B cell (primary cell): ENCODE measurements at places on chromosomes 3 and 15.

GRCh38 chr15:44243829-44244228 is 44.7 kb upstream of the GOLM2 start:
- no peak for DNase-seq

GRCh38 chr3:17179381-17180205 is 294.8 kb downstream of the PLCL2 start:
- peak; percentile 68 for DNase-seq

DNA sequence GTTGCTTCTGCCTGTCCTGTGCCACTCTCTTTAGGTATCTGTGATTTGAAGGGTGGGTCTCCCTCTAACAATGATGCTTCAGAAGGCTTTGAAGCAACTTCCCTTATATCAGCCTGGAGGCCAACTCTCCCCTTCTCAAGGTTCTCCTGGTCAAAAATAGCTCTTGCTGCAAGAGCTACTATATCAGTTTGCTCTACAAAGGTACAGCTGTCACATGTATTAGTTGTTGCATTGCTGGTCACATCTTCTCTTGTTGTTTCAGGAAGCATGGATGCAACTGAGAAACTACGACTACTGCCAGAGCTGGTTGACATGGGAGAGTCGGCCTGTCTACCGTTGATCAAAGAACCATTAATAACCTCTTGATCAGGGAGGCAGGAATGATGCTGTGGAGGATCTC is 38.3 kb downstream of the USF3 start:
- no peak for DNase-seq

DNA sequence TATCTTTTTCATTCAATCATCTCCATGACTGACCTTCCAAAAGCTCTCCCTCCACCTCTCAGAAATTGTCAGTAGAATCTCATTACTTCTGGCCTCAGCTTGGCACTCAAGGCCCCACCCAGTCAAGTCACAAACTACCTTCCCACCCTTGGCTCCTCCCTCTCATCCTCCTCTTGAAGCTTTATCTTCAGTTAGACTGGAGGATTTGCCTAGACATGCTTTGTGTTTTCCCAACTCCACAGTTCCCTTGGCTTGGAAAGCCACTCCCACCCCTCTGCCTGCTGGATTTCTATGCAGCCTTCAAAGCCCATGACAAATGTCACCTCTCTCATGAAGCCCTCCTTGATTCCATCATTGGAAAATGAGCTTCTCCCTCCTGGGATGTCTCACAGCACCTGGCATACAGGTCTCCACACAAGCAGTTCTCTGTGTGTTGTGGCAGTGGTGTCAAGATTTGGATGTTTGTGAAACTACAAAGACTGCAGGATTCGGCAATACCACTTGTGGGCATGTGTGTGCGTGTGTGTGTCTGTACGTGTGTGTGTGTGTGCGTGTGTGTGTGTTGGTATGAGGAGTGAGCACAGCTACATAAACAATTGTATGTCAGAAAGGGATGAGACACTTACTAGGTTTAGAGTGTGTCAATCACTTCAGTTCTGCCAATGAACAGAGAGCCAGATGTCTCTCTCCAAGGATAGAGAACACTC is 45.3 kb upstream of the VPS8 start:
- no peak for DNase-seq

GRCh38 chr3:58622892-58623291 is 43.7 kb downstream of the FAM3D start:
- no peak for DNase-seq

- DNase-seq, result no peak
Measured at GRCh38 chr3:95424279-95424678, 1361.4 kb downstream of the NSUN3 start.

DNA sequence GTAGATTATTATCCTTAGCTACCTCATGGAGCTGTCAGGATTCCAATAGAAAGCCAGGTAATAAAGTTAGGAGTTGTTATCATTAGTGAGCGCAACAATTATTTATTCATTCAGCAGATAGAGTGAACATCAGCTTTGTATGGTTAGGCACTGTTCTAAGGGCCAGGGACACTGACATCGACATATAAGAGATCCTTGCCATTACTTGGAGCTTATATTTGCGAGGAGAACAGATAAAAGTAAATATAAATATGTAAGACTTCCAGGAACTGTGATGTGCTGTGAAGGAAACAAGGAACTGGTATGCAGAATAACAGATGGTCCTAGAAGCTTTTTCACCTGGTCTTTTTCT is 473 bp downstream of the LSM3 start:
- DNase-seq, result no peak

DNA sequence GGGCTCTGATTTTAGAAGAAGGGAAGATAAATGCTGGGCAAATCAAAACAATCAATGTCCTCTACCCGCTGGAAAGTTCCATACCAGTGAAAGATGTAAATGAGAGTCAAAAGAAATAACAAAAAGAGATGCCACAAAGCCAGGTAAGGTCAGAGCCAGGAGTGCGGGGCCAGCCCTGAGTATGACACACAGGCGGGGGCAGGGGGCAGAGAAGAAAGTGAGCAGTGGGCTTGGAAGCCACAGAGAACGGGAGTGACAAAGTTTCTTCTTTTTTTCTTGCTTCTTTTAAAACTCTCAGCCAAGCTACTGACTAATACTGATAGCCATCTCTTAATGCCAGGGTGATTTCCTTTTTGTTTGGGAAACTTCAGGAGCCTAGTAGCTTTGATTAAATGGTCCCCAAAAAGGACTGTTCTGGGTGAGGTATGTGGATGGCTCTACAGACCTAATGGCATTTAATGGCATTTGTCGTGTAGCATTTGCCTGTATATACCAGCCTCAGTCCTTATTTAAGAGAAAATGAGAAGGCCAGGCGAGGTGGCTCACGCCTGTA is 23.1 kb upstream of the TSEN2 start:
- DNase-seq, result no peak

- DNase-seq, result no peak
Measured at GRCh38 chr15:65069779-65070546, 2.2 kb upstream of the RASL12 start.

GRCh38 chr3:113594066-113594465 is 61.7 kb downstream of the SIDT1 start:
- DNase-seq, result no peak

DNA sequence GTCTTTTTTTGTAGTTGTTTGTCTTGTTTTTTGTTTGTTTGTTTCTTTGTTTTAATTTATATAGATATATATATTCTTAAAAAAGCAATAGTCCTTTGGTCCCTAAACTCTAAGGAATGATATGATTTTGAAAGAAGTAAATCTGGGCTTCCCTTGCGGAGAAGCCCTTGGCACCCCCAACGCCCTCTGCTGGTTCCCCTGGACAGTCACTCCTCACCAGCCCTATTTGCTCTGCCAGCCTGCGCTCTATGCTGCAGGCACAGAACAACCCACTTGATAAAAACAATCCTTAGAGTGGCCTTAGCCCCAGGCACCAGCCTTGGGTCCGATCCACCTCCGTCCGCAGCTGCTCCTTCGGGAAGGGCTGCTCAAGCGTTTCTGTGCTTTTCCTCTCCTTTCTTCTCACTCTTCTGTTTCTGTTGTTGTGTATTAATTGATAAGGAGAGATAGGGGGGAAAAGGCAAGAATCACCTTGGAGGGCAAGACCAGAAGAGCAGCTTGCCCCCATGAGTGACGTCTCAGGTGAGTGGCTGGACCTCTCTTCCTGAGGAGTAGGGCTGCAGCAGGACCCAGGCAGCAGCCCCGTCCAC is 13.7 kb upstream of the PARP6 start:
- DNase-seq, result peak; percentile 61

DNA sequence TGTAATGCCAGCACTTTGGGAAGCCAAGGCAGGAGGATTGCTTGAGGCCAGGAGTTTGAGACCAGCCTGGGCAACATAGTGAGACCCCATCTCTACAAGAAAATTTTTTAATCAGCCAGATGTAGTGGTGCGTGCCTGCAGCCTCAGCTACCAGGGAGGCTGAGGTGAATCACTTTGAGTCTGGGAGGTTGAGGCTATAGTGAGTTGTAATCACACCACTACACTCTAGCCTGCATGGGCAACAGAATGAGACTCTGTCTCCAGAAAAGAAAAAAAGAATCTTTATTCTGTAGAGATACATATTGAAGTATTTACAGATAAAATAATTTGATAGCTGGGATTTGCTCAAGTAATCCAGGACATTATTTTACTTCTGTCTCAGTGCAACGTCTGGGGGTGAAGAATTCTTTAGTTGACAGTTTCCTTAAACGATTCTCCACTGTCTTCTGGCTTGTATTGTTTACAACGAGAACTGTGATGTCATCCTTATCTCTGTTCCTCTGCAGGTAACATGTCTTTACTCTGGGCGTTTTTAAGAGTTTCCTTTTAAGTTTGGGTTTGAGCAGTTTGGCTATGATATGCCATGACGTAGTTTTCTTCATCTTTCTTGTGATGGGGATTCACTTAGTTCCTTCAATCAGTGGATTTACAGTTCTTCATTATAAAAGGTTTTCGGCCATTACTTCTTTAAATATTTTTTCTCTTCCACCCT is 26.3 kb downstream of the KPNA1 start:
- DNase-seq, result no peak

DNA sequence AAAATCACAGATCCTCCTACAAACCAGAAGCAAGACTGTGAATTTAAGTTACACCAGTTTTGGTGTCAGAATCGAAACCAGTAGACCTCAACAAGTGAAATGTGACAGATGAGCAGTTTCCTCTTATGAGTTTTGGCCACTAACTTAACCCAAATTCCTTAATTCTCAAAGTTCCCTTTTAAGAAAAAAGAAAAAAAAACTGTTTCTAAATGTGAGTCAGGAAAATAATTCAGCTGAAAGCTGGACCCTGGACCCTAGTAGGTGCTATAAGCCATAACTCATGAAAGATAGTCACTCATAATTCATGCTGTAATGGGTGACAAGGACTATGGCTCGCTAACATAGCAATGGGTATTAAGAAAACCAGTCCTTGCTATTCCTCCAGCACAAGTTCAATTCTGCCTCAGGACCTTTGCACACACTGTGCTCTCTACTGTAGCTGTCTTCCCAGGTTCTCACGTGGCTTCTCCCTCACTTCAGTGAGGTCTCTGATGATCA is 9.0 kb upstream of the THRB start:
- peak; percentile 53 for DNase-seq

DNA sequence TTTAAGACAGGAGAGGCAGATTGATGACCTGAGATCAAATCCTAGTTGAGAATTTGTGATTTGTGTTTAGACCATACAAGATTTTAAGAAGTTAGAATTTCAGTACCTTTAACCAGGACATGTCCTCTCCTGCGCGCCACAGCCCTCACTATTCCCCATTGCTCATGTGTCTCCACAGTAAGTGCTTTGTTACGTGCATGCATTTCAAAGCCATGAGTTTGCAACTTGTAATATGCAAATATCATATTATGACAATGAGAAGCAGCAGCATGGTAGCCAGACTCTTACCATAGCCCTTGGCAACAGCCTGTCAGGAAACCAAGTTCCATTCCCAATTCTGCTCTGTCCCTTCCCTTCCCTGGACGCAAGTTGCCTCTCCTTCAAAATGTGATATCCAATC is 73.3 kb upstream of the ATP13A5 start:
- DNase-seq, result no peak

DNA sequence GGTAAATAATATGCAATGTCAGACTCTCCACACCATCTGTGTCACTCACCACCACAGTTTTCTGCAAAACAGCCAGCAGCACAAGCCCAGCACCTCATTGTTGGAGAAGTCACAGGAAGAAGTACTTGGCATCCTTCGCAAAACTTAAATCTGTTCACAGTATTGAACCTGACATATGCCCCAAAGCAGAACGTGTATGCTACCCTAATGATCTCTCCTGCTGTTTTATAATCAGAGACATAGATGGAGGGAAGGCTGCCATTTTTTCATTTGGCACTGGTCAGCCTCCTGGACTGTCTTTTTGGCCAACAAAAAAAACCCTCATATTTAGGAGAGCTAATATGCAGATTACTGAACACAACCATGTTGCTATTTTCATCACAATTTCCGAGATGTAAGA is 1272.9 kb downstream of the ROBO1 start:
- DNase-seq, result no peak

DNA sequence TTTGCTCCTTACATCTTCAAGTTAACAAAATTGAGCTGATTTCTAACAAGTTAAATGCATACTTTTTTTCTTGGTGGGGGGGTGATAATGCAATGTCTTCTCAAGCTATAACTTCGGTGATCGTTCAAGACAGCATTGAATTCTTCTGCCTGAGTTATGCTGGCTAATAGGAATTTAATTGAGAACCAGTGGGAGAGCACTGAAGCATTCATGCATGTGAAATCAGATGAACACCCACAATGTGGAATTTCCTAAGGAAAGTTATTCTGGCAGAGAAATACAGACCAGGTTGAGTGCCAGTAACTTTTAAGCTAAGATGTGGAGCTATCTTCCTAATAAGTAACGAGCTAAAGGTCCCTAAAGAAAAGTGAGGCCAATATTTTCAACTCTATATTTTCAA is 3.0 kb downstream of the SPATA16 start:
- DNase-seq, result no peak

- peak; percentile 30 for DNase-seq
Measured at GRCh38 chr15:58064980-58065444, 499 bp downstream of the ALDH1A2 start.

DNA sequence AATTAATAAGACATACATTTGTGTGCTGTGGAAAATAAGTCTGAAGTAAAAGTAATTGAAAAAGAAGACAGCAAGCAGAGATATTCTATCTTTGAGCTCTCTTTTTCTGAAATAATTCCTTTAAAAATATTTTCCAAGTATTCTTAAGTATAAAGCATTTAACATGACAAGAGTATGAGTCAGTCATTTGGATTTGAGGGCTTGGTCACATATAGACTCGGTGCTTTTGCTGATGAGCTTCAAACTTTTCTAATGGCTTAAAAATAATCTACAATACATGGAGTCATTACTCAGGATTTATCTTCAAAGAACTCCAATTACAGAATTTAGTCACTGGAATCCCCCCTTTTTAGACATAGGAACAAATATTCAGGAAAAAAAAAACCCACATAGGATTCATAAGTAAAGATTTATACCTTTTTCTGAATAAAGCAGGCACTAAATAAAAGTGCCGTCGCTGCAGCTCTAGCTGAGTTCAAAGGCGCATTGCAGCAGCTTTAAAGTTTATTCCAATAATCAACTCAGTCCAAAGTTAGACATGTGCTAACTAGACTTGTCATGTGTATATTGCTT is 147.5 kb downstream of the CTNNB1 start:
- no peak for DNase-seq

DNA sequence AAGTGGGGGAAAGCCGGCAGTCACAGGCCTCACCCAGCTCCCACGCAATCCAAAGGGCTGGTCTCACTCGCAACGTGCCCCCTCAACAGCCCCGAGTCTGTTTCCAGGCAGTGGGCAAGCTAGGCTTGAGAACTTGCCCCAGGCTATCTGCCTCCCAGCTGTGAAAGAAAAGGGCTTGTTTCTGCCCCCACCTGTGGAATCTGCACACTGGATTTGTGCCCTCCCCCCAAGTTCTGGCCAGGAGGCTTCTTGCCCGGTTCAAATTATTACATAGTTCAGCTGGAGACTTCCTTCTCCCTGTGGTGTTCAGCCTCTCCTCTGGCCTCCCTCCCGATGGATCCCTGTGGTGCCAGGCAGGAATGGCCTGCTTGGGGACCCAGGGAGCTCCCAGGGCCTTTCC is 283.9 kb upstream of the LYSMD4 start:
- no peak for DNase-seq

DNA sequence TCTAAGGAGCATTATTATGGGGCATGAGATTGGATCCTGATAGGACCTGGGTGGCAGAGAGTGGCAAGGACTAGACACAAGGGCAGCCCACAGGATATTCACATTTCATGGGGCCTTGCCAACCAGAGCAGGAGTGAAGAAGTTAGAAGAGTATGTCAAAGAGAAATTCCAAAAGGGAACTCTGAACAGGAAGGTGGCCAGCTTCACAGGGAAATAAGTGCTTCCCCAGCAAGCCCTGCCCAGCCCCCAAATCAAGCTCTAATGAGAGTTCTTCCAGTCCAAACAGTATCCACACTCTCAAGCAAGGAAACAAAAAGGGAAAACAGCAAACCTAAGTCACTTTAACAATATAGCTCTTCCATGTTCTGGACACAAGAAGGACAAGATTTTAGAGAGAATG is 130.2 kb upstream of the COL8A1 start:
- DNase-seq, result no peak
